Chondrocyte (in vitro differentiated cells): ENCODE measurements at places on chromosomes 4 and X. TPM values are rescaled to one million over a fixed set of nuclear protein-coding genes. Genes with fewer than 3 reads are reported as not detected.

Gene PDZD11
- 46.2 to 48.1 TPM (median 47.7 TPM) in 3 replicates for total RNA-seq

Gene NDP
- total RNA-seq: 1.5 to 1.7 TPM in 2 of 3 replicates, not detected in the other

Gene FAM53A
- total RNA-seq: 6.9 to 8.0 TPM (median 7.3 TPM) in 3 replicates

Gene MAGEB2
- total RNA-seq: not detected in 3 replicates

Gene SULT1E1
- 1.2 to 1.9 TPM (median 1.4 TPM) in 3 replicates for total RNA-seq

Gene DGKK
- not detected in 3 replicates for total RNA-seq

DNA sequence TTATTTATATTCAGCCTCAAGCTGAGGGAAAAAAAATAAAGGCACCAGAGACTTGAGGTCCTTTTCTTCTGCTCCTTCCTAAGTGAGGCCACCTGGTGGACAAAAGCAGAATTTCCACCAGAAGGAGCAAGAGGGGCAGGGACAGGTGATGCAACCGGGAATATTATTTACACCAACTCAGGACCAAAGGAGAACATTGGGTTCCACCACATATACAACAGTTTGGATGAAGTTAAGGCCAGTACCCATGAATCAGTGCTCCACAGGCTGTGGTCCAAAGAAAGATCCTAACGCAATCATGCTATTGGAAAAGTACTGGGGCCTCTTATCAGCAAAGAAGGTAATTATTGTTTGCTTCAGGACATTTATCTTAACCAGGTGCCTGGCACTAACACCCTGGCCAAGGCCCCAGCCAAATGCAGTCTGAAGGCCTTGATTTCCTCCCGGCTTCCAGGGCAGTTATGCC, 57.4 kb downstream of the TSC22D3 start:
- DNase-seq: no peak
- peak overlapping the region; percentile 98 for H3K27ac ChIP-seq
- H3K4me3 ChIP-seq: no peak overlapping the region
- peaks cover 55% of the 10 kb centered on the region for H3K4me1 ChIP-seq

- peaks cover 1% of the 10 kb centered on the region for H3K36me3 ChIP-seq
- H3K4me3 ChIP-seq: no peak overlapping the region
- no peaks in the 10 kb centered on the region for H3K27me3 ChIP-seq
- H3K27ac ChIP-seq: no peak overlapping the region
- no peak for DNase-seq
- H3K4me1 ChIP-seq: peaks cover 19% of the 10 kb centered on the region
These were observed 8.2 kb upstream of the AFF1 start for GRCh38 chr4:86926435-86927086.

DNA sequence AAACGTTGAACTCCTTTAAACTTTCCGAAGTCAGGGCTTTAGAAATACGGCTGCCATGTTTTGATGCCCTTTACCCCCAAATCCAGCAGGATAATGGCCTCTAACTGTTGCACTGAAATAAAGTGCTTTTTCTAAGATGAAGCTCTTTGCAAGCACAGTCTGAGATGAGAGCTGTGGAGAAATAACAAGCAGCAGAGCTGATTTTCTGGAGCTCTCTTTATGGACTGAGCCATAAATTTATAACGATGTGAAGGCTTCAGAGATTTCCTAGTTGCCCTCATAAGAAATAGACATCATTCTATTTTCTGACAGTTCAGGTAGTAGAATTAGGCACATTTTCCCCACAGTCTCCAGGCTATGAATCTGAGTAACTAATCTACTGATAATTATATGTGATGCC, 567.3 kb downstream of the PDHA2 start:
- no peak for DNase-seq
- no peaks in the 10 kb centered on the region for H3K4me1 ChIP-seq
- H3K36me3 ChIP-seq: no peaks in the 10 kb centered on the region

DNA sequence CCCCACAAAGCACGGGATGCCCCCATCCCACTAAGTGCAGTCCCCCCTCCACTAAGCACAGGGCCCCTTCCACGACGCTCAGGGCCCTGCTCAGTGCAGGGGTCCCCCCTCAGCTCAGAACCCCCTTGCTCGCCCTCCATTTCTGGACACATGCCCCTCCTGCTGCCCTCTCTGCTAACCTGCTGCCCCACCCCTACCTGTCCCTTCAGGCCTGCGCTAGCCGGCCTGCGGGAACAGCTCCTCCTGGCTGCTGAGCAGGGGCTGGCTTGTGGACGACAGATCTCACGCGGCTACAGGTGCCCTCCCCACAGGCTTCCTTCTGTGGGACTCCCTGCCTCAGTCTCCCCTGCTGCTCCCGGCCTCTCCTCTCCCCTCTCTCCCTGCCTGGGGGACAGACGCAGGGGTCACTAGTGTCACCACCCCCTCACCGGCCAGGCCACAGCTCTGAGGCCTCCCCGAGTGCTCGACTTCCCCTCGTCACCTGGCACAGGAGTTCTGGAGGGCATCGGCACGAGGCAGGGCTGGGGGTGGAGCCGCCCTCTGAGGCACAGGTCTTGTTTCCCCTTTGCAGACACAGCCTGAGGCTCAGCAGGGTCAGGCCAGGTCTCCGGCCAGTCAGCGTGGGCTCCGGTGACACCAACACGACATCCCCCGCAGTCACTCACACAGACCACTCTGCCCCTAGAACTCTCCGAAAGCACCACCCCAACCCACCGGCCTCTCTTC, 21.6 kb downstream of the GAK start:
- no peak overlapping the region for H3K27ac ChIP-seq
- peak; percentile 76 for DNase-seq
- no peaks in the 10 kb centered on the region for H3K27me3 ChIP-seq
- no peak overlapping the region for H3K4me3 ChIP-seq

- H3K27ac ChIP-seq: no peak overlapping the region
- DNase-seq: no peak
- H3K27me3 ChIP-seq: no peaks in the 10 kb centered on the region
- no peaks in the 10 kb centered on the region for H3K36me3 ChIP-seq
These were observed 619.4 kb upstream of the SPANXN1 start for GRCh38 chrX:144627947-144628346.

DNA sequence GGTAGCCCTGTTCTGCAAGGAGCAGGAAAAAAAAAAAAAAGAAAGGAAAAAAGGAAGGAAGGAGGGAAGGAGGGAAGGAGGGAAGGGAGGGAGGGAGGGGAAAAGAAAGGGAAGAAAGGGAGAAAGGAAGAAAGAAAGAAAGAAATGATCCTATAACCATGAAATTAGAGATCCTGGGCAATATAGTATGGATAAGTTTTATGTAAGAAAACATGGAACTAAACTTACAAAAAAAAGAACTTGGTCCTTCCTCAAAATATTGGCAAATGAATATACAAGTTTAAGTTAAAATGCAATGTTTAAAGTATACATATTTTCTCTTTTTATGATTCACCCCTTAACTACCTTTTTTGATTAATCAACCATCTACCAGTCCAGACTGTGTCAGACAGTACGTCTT, 18.9 kb downstream of the BBS7 start:
- no peaks in the 10 kb centered on the region for H3K4me1 ChIP-seq
- H3K27ac ChIP-seq: no peak overlapping the region
- peaks cover 29% of the 10 kb centered on the region for H3K36me3 ChIP-seq
- no peaks in the 10 kb centered on the region for H3K27me3 ChIP-seq
- H3K4me3 ChIP-seq: no peak overlapping the region

DNA sequence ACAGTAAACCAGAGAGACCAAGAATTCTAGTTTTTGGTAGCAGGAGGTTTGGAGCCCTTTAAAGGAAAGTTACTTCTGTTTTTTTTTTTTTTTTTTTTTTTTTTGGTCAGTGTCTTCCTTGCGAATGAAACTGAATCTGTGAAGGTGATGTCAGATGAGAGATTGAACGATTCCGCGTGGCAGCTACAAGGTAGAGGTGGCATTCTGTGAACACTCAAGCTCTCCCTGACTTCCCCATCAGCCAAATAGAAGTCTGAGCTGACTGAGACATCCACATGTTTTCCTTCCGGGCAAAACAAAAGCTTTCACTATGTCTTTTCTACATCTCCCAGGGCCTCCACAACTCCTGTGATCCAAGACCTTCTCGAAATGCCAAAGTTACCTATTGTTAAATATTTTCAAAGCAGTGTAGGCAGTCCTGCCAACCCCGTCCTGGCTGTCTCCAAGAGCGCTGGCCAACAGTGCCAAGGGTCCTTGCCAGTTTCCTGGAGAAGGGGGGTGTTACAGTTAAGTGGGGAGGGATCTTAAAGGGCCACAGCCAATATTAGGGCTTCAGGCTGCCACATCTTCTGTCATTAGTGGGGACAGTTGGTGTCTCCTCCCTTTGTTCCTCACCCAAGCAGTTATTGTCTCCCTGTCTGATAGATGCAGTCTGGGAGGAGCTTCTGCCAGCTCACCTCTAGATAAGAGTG, 102.9 kb upstream of the SLC34A2 start:
- H3K4me1 ChIP-seq: no peaks in the 10 kb centered on the region
- H3K4me3 ChIP-seq: no peak overlapping the region
- H3K27me3 ChIP-seq: peaks cover 10% of the 10 kb centered on the region
- H3K36me3 ChIP-seq: no peaks in the 10 kb centered on the region
- H3K27ac ChIP-seq: no peak overlapping the region

DNA sequence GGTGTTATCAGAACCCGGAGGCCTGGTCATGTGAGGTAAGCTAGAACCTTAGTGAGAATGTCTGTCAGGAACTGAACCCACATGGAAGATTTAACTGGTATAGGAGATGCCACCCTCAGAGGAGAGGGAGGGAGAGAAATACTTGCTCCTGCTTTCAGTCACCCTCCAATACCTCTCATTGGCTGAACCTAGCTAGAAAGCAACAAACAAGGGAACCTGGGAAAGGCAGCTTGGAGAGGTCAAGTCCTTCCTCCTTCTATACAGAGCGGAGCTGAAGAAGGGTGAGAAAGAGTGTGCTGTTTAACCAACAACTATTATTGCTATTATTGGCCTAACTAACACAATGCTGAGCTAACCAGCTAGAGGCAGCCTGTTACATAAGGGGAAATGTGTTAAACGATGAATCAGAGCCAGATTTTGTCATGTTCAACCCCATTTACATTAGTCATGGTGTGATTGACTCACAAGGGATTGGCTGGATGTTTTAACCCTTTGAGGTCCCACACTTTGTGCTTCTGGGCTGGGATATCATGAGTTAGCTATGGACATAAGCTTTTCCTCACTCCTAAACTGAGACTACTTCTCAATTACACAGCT, 96.5 kb upstream of the ESX1 start:
- H3K4me3 ChIP-seq: no peak overlapping the region
- H3K27ac ChIP-seq: no peak overlapping the region
- peaks cover 6% of the 10 kb centered on the region for H3K27me3 ChIP-seq
- H3K36me3 ChIP-seq: no peaks in the 10 kb centered on the region

- H3K36me3 ChIP-seq: no peaks in the 10 kb centered on the region
- H3K4me3 ChIP-seq: no peak overlapping the region
- peaks cover 10% of the 10 kb centered on the region for H3K4me1 ChIP-seq
- no peaks in the 10 kb centered on the region for H3K27me3 ChIP-seq
- no peak for DNase-seq
These were observed 58.9 kb upstream of the SPP1 start for GRCh38 chr4:87916626-87917025.

DNA sequence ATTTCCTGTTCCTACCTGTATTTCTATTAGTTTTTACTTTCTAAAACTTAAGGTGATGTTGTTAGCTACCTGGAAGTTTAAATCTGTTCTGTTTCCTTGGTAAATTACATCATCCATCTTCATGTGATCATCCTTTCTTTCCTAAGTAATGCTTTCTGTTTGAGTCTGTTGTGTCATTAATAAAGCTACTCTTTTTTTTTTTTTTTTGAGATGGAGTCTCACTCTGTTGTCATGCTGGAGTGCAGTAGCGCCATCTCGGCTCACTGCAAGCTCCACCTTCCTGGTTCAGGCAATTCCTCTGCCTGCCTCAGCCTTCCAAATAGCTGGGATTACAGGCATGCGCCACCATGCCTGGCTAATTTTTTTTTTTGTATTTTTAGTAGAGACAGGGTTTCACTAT, 73.3 kb downstream of the FIP1L1 start:
- peaks cover 26% of the 10 kb centered on the region for H3K36me3 ChIP-seq
- H3K27me3 ChIP-seq: no peaks in the 10 kb centered on the region
- DNase-seq: no peak

DNA sequence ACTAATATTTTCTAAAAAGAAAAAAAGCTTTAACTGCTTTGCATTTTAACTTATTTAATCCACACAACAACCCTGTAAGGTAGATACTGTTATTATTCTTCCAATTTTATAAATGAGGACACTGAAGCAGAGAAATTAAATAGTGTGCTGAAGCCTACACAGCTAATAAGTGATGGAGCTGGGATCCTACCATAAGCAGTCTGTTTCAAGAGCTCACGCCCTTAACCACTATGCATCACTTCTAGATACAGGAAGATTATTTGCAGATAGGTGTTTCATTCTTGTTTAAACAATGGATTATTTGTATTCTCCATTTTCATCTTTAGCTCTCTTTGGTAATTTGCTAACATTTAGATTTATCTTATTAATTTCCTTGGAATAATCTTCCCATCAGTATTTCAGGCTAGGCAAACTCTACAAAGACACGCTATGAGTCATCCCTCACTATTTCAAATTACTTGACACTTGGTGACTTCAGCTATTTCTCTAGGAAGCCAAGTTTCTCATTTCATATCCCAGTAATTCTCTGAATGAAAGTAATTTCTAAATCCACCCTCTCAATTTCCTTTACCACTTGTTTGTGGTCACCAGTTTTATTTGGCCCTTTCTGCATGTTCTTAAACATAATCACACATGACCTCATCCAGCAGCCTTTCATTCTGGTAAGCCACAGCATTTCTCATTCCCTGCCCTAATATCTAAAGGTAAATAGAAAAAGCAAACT, 67.3 kb downstream of the ASB9 start:
- peaks cover 3% of the 10 kb centered on the region for H3K4me1 ChIP-seq
- H3K36me3 ChIP-seq: no peaks in the 10 kb centered on the region
- peaks cover 2% of the 10 kb centered on the region for H3K27me3 ChIP-seq
- no peak overlapping the region for H3K4me3 ChIP-seq
- H3K27ac ChIP-seq: no peak overlapping the region

DNA sequence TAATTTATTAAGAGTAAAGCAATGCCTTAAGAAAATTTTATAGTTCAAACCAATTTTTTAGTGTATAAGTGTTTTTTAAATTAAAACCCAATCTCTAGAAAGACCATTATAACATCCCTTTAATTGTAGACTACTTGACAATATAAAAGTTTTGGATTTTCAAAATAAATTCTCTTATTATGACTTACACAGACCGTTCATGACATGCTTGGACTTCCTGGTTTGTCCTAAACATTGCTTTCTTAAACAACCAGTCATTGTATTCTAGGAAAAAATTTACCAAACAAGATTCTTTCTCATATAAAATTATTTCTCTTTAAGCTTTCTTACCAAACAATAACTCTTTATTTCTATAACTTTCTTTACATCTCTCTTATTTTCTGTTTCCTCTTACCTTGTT, 49.0 kb upstream of the CXorf51A start:
- no peak overlapping the region for H3K27ac ChIP-seq
- no peak for DNase-seq
- no peaks in the 10 kb centered on the region for H3K4me1 ChIP-seq
- H3K36me3 ChIP-seq: no peaks in the 10 kb centered on the region
- H3K4me3 ChIP-seq: no peak overlapping the region
- H3K27me3 ChIP-seq: no peaks in the 10 kb centered on the region

DNA sequence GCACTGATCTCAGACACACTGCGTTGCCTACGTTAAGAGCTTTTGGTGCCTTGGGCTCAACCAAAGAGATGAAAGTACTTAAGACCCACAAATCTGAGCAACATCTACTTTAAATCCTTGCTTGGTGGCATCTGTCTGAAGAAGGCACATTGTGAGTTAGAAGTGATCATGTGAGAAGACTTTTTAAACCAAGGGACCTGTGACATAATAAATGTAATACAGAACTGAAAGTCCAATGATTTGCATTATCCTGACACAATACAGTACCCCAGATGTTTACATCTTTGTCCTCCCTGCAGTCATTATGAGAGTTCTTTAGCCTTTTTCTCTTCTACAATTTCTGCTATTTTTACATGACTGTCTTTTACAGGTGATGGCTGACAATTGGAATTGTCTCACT, 96.7 kb upstream of the FTHL17 start:
- no peak for DNase-seq
- no peaks in the 10 kb centered on the region for H3K27me3 ChIP-seq
- H3K4me3 ChIP-seq: no peak overlapping the region
- peaks cover 37% of the 10 kb centered on the region for H3K36me3 ChIP-seq
- no peak overlapping the region for H3K27ac ChIP-seq
